Frontal cortex (tissue), 4 donors: ENCODE measurements at places on chromosomes 4 and X. TPM values are rescaled to one million over a fixed set of nuclear protein-coding genes. Genes with fewer than 3 reads are reported as not detected.

The NDST4 gene
- total RNA-seq: 6.1 TPM

The RHOH gene
- total RNA-seq: 0.41 TPM

GRCh38 chr4:164467493-164467892 lies 286.4 kb upstream of the SMIM31 start:
- DNase-seq: no peak

DNA sequence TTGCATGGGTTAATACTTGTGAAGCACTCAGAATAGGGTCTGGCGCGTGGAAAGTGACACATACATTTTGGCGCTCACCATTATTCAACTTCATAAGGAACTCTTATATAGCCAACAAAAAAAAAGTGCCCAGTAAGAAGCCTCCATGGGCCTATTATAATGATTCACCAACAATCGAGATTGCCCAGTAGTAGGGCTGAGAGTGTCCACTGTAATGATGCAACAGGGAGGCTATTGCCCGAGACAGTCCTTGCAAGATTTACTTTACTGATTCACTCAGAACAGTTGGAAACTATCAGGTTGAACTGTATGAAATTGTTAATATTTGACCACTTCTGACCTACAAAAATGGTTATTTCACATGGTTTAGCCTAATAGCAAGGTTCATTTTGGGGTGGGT lies 86.0 kb downstream of the PJA1 start:
- DNase-seq: no peak

DNA sequence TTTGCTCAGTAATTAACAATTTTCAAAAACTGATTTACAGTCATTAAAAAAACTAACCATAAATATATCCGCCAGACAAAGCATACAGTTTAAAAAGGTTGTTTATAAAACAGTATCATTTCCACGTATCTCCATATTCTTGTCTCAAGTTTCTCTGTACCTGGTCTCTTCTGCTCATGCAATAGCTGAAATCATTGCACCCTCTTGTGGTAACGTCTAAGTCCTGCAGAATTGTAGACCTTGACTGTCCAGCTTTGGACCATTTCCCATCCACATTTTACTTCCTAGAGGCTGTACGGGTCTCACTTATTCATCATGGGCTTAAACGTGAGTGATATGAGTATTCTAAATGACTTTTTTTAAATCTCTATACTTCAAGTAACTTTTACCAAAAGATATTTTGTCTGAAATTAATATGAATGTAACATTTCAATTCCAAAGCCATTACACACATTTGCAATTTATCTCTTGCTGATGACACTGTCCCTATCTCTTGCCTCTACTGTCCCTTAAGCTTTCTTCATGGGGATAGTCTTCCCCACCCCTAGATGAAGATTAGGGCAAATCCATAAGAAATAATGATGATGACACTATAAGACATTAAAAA lies 118.5 kb downstream of the BTC start:
- peak; percentile 14 for DNase-seq

- no peak for DNase-seq
Observed at GRCh38 chrX:121356850-121357171, 309.4 kb downstream of the GLUD2 start.
